AG10803 (cell line): ENCODE measurements at places on chromosomes 6 and 20.

DNA sequence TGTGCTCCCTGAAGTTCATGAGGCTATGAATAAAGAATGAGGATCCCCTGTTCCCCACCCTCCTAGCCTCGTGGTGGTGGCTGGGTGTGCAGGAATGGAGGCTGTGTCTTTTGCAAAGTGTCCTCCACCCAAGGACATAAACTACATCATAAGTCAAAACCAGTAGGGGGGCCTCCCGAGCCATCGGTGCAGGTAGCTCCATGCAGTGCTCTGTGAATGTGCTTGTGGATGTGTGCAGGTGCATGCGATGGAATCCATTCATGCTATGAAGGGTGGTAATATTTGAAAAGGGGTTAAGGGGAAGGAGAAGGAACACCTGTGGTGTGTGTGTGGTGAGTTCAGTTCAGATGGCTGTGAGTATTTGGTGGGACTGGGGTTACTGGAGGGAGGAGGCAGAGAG is 197.3 kb downstream of the NRN1 start:
- DNase-seq = no peak

- DNase-seq = no peak
These were observed 59.5 kb downstream of the BFSP1 start for GRCh38 chr20:17471606-17472187.

GRCh38 chr6:56864171-56864616 is 90.7 kb upstream of the BEND6 start:
- no peak for DNase-seq

DNA sequence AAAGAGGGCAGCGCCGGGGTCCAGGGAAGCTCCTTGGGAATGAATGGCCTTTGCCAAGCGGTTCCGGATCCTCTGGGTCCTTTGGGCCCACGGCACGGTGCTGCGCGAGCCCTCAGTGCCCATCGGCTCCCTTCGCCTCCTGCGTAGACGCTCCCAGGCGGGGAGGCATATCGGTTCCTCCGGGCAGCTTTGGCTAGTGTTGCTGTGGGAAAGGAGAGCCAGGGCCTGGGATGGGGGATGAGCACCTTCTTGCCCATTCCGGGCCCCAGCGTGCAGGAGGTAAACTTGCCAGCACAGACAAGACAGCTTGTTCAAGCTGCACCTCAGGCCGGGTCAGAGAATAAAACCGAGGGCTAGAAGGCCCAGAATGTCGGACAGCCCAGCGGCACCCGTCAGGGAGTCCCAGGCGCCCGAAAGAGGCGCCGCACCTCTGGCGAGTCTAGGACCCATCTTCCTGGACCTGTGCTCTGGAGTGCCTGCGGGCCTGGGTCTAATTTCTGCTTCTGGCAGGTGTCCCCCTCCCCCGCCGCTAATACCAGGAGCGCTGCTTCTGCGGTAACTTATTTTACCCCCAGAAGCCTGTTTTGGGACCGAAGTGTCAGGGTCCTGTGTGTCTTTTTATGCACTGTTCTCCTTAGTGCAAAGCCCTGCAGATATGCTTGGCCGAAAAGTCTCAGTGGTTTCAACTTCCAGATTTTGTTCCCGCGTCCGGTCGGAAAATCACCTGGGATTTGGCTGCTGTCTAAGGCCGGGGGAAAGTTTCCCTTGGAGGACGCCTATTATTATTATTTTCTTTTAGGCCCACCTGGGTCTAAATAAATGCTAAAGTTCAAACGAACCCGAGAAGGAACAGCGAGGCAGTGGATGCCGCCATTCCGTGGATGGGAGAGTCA is 1.7 kb upstream of the TFAP2C start:
- no peak for DNase-seq

GRCh38 chr20:21707999-21708737 is 2.7 kb downstream of the PAX1 start:
- DNase-seq = no peak

DNA sequence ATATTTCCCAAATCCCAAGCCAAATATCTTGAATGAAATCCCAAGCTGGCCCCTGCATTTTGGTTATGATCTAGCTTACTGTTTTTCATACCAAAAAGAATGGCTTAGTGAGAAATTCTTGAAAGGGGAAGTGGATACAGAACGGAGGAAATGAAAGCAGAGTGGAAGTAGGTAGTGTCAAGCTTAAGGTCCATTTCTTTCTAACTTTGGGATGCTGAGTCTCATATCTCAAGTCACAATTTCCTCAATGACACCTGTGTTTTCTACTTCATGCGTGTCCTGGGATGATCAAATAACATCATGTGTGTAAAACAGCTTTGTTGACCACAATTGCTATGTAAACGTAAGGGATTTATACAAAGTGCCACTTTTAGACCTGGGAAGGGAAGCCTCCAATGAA is 238.8 kb upstream of the SLC35B3 start:
- DNase-seq = no peak

DNA sequence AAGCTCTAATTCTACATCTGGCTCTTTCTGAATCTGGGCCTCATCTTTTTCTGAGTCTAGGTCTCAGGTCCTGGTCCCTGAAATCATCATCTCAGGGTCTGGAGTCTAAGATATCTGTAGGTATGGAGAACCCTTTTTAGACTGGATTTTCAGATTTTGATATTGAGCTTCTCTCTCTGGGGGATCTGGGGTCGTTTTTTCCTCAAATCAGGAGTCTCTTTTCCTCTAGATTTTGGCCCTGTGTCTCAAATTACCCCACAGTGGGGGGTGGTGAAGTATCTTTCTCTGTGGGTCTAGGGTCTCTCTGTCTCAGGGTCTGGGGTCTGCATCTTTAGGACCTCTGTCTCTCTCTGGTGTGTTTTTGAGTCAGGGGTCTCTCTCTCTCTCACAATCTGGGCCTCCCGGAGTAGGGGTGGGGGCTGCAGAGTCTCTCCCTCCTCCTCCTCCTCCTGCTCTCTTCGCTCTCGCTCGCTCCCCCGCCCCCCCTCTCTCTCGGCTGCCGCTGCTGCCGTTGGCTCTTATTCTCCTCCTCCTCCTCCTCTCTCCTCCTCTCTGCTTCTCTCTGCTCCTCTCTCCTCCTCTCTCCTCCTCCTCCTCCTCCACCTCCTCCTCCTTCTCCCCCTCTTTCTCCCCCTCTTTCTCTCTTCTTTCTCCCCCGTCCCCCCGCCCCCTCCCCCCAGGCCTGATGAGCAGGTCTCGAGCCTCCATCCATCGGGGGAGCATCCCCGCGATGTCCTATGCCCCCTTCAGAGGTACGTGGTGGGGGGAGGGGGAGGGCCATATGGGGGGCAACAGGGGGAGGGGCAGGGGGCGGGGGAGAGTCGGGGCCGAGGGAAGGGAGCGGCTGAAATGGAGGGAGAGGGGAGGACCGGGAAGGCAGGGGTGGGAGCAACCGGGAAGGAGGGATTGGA is at the start of gene SYNGAP1:
Gene SYNGAP1 (plus strand): TSS at position 486 of the 911 bp plus-strand sequence. CDS start 200 bp downstream, at position 686.
- DNase-seq = peak; percentile 67

DNA sequence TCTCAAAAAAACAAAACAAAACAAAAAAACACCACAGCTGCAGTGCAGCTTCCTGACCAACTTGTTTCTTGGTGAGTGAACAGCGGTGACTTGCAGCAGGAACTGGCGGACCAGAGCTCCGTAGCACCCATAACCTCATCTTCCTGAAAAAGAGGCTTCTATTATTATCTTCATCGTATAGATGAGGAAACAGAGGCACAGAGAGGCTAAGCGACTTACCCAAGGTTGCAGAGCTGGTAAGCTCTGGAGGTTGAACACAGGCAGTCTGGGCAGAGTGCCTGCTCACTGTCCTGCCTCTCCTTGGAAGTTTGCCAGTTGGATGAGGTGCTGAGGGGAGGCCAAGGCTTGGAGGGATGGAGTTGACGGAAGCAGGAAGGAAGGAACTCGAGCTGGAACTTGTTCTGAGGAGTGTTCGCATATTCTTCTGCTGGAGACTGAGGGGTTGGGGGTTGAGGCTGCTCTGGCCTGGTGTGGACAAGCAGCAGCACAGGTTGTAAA is 47.9 kb upstream of the CCDC167 start:
- peak; percentile 52 for DNase-seq

DNA sequence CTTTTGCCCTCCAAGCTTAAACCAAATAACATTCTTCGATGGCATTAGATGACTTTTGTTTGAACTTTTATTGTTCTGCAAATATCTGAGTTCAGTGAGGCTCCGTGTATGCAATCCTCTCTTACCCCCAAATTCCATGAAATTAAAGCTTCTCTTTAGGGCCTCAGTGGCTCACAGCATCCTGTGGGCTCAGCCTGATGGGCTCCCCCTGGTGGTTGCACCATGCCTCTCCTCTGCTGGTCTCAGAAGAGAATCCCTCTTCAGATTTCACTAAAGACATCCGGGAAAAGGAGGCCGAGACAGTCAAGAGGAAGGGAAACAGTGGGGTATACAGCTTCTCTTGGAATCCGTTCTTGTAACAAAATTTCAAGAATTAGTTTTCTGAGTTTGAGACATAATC is 331.6 kb upstream of the NT5E start:
- DNase-seq = no peak

- no peak for DNase-seq
These were observed 97.4 kb downstream of the PHACTR1 start for GRCh38 chr6:12814015-12814414.

- no peak for DNase-seq
These were observed 3.5 kb downstream of the MMP24OS start for GRCh38 chr20:35274172-35275092.

- no peak for DNase-seq
These were observed 21.7 kb upstream of the PRELID3B start for GRCh38 chr20:59064214-59064722.

DNA sequence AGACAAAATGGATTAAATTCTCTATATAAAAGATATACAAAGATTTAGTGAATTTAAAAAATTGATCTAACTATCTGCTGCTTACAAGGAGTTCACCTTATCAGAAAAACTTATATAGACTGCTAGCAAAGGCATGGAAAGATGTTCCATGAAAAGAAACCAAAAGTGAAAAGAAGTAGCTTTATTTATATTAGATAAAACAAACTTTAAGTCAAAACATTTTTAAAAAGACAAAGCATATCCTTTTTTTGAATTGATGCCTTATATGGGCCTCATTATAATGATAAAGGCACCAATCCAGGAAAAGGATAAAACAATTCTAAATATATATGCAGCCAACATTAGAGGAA is 334.2 kb downstream of the MEI4 start:
- DNase-seq = no peak

DNA sequence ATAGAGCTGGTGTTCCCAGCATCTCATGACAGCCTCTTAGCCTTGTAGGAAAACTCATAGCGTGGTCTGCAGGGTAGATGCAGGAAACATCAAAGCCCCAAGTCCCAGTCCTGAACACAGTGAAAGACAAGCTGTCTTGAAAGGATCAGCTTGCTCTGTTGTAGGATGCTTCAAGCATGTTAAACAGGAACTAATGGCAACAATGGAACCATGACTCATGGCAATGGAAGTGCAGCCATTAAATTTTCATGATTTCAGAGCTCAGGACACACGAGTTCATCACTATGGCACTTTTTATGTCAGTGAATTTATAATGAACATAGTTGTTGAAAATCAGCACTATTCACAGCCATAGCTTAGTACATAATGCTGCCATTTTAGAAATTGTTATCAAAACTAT is 367.7 kb downstream of the KIF16B start:
- peak; percentile 8 for DNase-seq

DNA sequence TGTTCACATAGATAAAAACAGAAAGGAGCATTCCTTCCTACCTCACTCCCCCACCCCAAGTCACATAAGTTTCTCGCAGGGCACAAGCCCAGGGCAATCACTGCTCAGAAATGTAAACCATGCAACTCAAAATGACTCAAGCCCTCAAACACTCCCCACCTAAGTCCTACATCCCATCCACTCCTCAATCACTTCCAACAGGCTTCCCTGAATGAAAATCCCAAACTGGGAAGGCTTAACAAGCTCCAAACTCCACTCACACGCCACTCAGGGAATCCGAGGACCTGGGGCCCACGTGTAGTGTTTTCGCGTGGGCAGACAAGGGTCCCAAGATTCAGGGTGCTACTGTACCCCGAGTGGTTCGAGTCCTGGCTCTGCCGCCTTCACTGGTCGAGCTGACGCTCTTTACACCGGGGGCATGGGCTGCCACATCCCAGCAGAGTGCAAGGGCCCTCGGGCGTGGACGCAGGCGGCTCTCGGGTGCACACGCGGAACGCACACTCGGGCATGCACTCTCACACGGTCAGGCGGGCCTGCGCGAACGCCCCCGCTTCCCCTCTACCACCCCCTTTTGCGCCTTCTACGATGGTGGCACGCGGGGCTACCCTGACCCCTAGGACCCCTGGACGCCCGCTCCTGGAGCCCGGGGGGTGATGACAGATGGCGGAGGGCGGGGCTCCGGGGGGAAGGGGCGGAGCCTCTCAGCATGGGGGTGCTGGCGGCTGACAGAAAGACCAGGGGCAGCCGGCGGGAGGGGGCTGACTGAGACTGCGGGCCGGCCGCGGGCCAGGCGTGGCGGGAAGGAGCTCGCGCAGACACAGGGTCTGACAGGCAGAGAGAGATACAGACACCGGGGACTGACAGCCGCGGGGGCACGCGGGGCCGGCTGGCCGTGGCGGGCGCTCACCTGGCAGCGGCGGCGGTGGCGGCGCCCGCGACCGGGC is 657 bp downstream of the ZHX3 start:
- DNase-seq = peak; percentile 91

DNA sequence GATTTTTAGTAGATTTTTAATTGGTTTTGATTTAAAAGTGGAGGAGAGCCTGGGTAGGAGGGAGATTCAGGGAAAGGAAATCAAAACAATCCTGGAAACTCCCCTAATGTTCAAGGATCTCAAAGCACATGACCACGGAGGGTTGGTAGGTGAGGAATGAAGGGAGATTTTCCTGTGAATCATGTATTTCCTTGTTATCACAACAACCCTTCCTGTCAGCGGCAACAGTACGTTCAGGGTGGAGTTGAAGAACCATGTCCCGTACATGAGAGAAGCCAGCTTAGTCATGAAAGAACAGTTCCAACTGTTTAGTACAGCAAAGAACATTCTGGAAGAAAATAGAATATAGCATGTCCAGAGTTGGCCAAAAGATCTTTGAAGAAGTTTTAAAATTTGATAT is 79.4 kb upstream of the SCAF8 start:
- DNase-seq = peak; percentile 56

- DNase-seq = no peak
These were observed 13.8 kb downstream of the PCIF1 start for GRCh38 chr20:45948261-45948733.

DNA sequence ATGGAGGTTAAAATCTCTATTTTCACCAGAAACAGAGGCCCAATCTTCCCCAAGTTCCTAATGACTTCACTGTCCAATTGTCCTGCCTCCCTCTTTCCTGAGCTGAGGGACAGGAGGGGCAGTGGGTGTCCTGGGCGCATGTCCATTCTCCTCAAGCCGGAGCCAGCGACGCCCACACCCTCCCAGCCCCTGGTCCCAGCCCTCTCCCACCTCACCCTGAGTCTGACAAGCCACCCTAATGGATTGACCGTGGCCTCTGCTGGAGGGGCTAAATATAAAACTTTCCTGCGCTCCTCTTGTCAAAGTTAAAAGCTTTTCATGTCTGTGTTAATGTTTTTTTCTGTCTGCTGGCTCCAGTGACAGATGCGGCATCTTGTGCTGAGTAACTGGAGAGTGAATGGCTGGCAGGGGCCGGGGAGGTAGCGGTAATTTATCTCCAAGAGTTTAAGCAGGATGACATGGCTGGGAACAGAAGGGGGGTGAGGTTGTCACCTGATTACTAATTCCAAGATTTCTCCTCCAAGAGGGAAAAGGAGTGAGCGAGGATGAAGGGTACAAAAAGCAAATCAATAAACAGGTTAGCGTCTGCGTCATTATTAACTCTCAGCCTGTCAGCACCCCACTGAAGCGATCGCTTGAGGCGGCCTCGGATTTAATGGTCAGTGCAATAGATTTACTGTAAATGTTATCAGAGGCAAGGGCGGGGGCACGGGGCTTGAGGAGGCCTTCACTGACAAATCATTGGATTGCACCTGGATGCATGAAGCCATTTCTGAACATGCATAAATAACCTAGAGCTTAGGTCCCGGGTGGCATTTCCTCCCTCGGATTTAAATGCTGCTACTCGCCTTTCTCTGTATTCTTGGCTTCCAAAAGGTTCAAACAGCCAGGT is 118.1 kb upstream of the MAFB start:
- DNase-seq = no peak
